ENCODE measurements at places on chromosomes 16 and 17. TPM values are rescaled to one million over a fixed set of nuclear protein-coding genes. Genes with fewer than 3 reads are reported as not detected.

CYGB gene
- total RNA-seq: 22.4 TPM

GRCh38 chr17:50028736-50029120, 27.2 kb upstream of the ITGA3 start:
- peak; percentile 31 for DNase-seq

GRCh38 chr17:75899353-75899752, 2.6 kb upstream of the TRIM65 start:
- DNase-seq: no peak

GRCh38 chr17:74877592-74878548, 5.1 kb upstream of the FDXR start:
- DNase-seq: no peak

DNA sequence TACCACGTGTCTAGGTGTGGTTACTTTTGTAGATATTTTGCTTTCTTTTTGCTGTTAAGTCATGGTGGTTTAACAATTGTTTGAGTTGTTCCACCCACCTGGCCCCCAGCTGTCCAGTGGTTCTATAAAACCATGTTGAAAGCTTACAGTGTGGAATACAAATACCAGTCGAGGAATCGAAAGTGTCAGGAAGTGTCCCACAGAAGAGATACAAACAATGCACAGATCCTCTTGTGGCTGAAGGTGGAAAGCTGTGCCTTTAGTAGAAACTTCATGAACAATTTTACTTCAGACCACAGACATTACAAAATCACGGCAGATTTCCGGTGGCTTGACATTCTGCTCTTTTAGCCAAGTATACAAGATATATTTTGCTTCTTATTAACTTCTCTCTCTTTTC, 782.4 kb upstream of the SOX9 start:
- DNase-seq: no peak

METTL23 gene
- total RNA-seq: 26.8 TPM

PRAC1 gene
- total RNA-seq: not detected

GRCh38 chr16:2981899-2982250, 1.6 kb upstream of the PKMYT1 start:
- DNase-seq: no peak

DNA sequence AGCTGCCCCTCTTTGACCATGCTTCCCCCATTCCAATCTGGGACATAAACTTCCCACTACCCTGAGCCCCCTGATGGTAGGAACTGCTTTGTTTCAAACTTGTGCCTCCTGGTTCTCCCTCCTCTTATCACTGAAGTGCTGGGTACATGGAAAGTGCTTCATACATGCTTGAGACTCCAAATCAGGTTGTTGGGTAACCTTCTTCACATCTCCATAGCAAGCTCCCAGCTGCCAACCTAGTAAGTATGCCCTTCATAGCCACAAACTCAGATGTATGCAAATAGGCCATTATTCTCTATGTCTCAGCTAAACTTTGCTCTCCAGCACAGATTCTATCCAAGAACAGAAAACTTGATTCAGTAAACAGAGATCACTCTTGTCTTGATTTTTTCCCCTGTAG, 310.6 kb upstream of the IRX3 start:
- DNase-seq: no peak

CA5A gene
- not detected for total RNA-seq

Data from aorta (tissue), 5 donors.